ENCODE measurements at places on chromosomes 7 and 10.
A peak's percentile ranks its signal among the peaks of the same experiment; 100 is the strongest.

GRCh38 chr7:100570954-100571828, 2.5 kb downstream of the SAP25 start:
- DNase-seq = no peak

DNA sequence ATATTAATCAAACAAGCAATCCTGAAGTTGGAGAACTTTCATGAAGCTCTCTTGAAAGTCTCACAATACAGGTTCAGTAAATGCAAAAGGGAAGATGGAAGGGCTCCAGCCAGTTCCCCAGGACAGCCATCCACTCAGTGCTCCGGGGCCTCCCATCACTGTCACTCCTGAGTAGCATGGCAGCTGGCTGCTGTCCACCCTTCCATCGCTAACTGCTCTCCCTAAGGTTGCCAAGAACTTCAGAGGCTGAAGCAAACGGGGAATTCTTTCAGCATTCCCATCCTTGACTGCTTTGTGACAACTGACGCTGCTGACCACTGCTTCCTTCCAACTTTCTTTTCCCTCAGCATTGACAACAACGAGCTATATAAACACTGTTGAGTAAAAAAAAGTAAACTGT, 69.1 kb downstream of the VPS41 start:
- no peak for DNase-seq

- no peak for DNase-seq
Observed at GRCh38 chr7:109549471-109550193, 980.0 kb downstream of the DNAJB9 start.

- DNase-seq = peak; percentile 81
Observed at GRCh38 chr7:94509264-94509886, at the start of gene CASD1. CASD1 (plus strand) TSS chr7:94509809; CDS start chr7:94510085, 276 bp downstream.

DNA sequence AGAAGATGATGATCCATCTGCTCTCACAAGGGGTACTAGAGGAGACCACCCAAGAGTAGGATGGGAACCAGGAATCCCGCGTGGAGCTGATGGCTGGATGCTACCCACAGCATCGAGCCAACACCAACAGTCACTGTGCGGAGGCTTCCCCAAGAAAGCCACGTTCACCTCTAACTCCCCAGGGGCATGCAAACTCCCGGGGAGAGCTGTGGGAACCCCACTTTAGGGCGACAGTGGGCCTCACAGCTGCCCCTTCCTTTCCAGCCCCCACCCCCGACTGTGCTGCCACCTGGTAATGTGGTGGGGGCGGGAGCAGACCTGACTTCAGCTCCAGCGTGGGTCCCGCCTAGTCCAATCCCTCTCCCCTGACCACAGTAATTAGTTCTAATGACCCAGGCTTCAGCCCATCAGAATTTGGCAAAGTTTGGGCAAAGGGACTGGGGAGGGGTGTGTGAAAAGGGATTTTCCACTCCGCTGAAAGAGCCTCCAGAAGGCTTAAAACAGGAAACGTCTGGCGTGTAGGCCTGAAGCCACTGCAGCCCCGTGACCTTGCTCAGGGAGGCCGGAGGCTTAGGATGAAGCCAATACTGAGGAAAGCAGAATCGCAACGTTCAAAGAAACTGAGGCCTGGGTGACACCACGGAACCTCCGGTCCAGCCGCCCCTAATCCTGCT, 20.3 kb downstream of the ASB13 start:
- no peak for DNase-seq

GRCh38 chr10:7117177-7117799, 293.5 kb downstream of the SFMBT2 start:
- DNase-seq = no peak

DNA sequence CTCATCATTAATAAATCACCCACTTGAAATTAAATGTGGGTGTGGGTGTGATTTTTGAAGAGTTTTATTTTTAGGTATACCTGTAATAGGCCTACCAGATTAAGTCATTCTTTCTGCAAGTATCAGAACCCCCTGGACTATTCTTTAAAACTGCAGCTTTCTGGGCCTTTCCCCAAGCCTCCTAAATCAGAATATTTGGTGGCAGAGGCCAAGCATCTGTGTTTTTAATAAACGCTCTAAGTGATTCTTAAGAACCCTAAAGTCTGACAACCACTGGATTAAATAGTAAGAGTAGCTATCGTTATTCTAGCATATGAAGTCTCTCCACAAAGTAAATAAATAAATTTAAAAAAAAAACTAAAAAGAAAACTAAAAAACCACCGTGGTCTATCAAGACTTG, 703.0 kb upstream of the NRP1 start:
- no peak for DNase-seq

DNA sequence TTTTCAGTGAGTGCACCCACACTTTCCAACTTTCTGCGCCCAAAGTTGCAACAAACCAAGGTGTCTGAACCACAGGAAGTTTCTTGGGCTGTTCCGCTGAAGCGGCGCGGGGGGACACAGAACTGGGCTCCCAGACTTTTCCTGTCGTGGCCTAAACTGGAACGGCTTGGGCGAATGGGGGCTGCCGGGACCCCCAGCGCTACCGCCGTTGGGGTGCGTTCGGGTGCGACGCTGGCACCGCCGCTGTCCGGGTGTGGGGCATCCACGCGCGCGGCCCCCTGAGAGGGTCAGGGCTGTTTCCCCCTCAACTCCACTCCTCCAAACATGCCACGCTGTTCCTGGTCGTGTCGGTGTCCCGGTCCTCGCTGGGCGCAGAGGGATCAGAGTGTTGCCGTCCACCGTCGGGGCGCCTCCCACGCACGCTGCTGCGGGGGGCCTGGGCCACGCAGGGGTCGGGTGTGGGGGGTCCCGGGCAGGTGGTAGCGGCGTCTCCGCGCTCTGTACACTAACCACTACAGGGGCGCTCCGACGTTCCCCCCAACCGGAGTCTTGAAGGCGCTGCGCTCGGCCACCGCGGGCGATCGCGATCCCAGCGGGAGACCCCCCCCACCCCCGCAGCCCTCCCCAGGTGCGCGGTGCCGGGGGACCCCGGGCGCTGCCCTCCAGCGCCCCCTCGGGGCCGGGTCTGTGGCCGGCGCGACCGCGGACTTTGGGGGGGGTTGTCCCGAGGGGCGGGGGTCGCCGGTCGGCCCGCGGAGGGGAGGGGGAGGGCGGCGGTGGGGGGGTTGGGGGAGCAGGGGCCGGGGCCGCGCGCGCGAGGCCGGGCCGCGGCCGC, 2.2 kb upstream of the CUX1 start:
- peak; percentile 59 for DNase-seq

GRCh38 chr10:86113983-86114382, 252.6 kb downstream of the GRID1 start:
- DNase-seq = no peak

- DNase-seq = no peak
Observed at GRCh38 chr10:26870766-26871165, 10.0 kb upstream of the ABI1 start.

DNA sequence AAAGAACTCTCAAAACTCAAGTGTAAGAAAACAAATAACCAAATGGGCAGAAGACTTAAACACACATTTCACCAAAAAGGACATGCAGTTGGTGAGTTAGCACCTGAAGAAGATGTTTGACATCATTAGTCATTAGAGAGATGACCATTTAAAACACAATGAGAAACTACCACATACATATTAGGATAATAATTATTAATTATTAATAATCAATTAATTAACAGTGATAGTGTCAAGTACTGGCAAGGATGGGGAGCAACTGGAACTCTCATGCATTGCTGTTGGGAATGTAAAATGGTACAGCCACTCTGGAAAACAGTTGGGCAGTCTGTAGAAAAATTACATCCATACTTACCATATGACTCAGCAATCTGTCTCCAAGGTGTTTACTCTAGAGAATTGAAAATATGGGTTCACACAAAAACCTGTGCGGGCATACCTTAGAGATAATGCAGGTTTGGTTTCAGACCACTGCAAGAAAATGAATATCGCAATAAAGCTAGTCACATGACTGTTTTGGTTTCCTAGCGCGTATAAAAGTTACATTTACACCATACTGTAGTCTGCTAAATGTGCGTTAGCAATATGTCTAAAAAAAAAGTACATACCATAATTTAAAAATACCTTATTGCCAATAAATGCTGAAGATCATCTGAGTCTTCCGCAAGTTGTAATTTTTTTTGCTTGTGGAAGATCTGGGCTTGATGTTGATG, 30.3 kb downstream of the ARID5B start:
- no peak for DNase-seq

GRCh38 chr7:109259151-109259550, 689.5 kb downstream of the DNAJB9 start:
- no peak for DNase-seq

- no peak for DNase-seq
Observed at GRCh38 chr10:46285300-46285699, 1.5 kb upstream of the ANTXRL start.

GRCh38 chr7:131506597-131506996, 49.8 kb downstream of the PODXL start:
- DNase-seq = no peak

- peak; percentile 24 for DNase-seq
Observed at GRCh38 chr10:79904671-79905321, 44.1 kb downstream of the SFTPD start.

GRCh38 chr7:2632733-2633537, 1.1 kb downstream of the TTYH3 start:
- no peak for DNase-seq

DNA sequence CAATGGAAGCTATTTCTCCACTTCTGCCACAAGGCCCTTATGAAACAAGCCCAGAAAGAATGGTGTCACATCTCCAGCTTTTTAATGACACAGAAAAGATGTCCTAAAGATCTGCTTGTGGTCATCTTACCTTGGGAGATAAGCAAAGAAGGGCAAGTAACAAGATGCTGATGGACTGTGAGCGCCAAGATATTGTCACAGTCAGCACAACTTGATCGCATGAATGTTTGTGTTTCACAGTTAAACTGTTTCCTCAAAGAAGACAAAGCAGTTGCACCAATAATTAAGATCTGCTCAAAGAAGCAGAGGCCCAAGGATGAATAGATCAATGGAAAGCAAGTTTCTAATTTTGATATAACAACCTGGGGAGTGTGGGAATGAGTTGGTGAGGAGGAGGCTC, 15.9 kb downstream of the ICA1 start:
- no peak for DNase-seq

DNA sequence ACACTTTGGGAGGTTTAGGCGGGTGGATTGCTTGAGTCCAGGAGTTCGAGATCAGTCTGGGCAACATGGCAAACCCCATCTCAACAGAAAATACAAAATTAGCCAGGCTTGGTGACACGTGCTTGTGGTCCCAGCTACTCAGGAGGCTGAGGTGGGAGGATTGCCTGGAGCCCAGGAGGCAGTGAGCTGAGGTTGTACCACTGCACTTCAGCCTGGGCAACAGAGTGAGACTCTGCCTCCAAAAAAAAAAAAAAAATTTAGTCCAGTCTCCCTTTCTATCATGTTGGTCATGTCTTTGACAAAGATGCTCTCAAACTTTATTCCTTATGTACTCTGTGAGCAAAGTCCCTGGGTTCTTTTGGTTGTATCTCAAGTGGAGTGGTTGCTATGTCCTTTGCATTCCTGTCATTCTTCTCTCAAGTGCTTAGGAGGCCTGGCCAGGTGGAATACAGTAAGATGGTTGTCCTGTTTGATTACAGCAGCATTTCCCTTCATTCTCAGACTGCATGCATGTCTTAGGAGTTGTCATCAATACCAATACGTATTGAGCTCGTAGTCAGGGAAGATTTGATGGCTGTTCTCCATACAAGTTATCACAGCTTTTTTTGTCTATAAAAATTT, 85.7 kb downstream of the MMRN2 start:
- DNase-seq = no peak

DNA sequence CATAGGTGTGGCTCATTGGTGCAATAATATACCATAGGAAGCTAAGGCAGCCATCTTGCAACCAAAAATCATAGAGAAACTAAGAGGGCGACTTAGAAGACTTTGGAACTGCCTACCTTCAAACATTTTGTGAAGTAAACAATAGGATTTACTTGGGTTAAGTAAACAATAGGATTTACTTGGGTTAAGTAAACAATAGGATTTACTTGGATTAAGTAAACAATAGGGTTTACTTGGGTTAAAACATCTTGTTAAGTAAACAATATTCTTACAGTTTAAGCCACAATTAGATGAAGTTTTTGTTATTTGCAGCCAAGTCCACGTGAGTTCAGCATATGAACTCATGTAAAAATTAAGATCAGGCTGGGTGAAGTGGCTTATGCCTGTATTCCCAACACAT, 722.4 kb upstream of the AUTS2 start:
- no peak for DNase-seq

GRCh38 chr7:2233926-2234325, 1.2 kb upstream of the MAD1L1 start:
- no peak for DNase-seq

DNA sequence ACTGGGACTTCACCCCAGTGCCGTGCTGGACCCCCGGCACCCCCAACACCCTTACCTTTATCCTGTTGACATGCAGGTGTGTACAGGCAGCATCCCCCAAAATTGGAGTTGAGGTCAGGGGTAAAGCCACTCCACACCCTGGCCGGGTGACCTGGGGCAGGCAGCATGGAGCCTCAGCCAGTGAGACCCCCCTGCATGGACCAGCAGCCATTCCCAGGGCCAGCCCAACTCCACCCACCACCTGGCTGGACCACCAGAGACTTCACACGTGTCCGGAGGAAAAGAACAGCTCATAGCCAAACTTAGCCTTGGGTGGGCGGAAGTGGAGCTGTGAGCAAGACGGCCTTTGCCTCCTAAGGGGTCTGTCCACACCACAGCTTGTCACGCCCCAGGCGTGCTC, 413.0 kb upstream of the FOXK1 start:
- no peak for DNase-seq

DNA sequence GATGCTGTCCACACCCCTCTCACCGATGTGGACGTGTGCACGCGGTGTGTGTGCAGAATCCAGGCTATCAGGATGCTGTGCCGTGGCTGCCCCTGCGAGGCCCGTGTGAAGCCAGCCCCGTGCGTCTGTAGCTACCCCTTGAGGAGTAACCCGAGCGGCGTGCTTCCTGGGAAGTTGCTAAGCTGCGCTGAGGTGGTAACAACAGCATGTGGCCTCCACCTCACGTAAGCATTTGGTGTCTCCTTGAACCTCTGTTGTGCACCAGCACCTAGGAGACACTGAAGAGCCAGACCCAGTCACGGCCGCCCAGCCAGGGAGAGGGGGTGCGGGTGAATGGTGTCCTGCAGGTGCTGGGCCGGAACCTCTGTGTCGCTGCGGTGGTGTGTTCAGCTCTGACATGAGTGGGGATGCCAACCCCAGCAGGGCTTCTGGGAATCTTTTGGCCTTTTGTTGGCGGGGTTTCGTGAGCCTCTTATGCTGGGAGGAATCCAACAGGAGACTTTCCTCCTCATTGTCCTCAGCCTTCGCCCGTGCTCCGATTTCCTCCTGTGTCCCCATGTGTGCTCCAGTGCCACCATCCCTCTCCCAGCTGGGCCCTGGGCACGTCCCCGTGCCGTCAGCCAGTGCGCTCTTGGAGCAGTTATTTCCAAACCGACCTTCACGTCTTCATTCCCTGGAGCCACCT, 60.4 kb downstream of the DNAJB6 start:
- no peak for DNase-seq
